ENCODE measurements at places on chromosomes 12 and 14. TPM values are rescaled to one million over a fixed set of nuclear protein-coding genes. Genes with fewer than 3 reads are reported as not detected.

Gene SCN8A
- 0.77 TPM for total RNA-seq

Gene INHBC
- not detected for total RNA-seq

Gene BBOF1
- total RNA-seq: 1.2 TPM

Gene PRIM1
- 80.3 TPM for total RNA-seq

Gene IL23A
- total RNA-seq: 41.5 TPM

Gene MYH6
- total RNA-seq: not detected

Gene WIF1
- total RNA-seq: not detected

Gene ATP23
- 15.8 TPM for total RNA-seq

Gene IL22
- total RNA-seq: not detected

Gene RNU4-1
- total RNA-seq: 1,025 TPM

Gene CLEC4E
- not detected for total RNA-seq

Gene DPY19L2
- total RNA-seq: 6.4 TPM

Gene IKZF4
- 20.5 TPM for total RNA-seq

Gene TAS2R30
- 1.4 TPM for total RNA-seq

Gene CGRRF1
- total RNA-seq: 9.6 TPM

Gene KCNC2
- total RNA-seq: not detected
